SK-N-SH treated with all-trans-retinoic acid at 6 μM for 48 hours (cell line): ENCODE measurements at places on chromosomes 6 and 20.

DNA sequence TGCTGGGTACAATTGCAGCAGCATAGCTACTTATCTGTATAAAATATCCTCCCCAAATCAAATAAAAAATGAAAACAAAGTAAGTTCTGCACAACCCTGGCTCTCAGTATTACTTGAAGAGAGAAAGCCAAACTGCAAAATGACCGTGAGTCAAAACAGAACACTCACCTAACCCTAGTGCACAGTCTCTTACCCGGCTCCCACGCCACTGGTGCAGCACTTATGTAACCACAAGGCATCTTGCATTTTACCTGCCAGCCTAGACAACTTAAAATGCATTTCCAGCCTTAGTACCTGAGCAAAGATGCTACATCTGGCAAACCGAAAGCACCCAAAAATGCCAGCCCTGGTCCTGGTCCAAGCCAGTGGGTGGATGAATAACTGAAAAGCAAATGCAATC is 12.4 kb upstream of the SIRPB1 start:
- no peak for ATAC-seq

DNA sequence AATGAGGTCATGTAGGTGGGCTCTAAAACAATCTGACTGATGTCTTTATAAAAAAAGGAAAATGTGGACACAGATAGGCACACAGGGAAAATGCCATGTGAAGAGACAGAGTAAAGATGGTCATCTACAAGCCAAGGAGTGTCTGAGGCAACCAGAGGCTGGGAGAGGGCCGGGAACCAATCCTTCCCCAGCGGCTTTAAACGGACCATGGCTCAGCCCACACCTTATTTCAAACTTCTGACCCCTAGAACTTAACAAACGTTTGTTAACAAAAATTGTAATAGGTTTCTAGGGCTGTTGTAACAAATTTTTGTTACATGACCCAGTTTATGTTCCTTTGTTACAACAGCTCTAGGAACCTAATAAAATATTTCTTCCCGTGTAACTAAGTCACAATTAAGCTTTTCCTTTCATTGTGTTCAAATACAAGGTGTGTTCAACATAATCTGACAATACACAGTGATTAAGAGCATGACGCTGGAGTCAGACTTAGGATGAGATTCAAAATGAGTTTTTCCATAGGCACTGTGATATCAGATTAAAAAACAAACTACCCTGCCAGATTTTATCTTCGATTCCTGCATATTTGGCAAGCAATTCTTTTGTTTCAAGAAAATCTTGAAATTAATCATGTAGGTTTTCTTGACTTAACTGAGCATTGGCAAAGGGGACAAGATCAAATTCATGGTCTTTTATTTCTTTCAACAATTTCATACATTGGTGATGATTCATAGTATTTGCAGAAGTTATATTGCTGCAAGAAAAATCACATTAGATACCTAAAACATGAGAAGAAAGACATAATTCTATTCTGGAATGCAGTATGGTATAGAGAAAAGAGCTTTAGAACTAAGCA is 169.5 kb upstream of the RIPOR2 start:
- ATAC-seq: peak; percentile 81

DNA sequence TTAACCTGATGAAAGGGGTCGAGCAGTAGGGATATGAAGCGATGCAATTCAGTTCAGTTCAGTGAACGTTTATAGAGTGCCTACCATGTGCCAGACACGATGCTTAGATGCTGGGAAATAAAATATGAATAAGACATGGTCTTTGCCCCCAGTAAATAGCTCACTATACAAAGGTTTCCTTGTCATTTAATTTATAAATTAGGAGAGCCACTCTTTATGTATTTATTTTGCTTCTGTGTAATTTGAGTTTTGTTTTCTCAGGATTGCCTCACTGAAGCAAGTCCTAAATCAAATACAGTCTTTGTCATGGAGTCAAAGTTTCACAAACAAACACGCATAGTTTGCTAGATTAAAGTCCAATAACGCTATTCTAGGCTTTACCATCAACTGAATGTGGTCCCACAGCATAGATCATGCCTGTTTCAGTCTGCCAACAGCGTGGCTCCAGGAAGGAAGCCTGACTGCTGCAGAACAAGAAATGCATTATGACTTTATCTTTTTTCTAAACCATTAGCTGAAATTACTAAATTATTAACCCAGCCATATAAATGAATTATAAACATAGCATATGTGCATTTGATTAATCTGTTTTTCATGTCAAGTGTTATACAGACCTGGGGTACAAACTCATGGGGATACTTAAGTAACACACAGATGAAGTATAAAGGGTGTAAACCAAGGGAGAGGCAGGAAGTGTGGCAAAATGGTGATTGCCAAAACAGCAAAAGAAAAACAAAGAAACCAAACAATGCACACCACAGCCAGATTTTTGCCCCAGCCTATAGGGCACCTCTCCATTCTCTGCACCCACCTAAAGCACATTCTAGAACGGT is 29.8 kb upstream of the CCN2 start:
- peak; percentile 23; the same call in 1 of the 3 replicates for ATAC-seq

- ATAC-seq: no peak; the same call in 2 of the 3 replicates
Observed at GRCh38 chr20:14951105-14951504, 613.7 kb upstream of the FLRT3 start.

DNA sequence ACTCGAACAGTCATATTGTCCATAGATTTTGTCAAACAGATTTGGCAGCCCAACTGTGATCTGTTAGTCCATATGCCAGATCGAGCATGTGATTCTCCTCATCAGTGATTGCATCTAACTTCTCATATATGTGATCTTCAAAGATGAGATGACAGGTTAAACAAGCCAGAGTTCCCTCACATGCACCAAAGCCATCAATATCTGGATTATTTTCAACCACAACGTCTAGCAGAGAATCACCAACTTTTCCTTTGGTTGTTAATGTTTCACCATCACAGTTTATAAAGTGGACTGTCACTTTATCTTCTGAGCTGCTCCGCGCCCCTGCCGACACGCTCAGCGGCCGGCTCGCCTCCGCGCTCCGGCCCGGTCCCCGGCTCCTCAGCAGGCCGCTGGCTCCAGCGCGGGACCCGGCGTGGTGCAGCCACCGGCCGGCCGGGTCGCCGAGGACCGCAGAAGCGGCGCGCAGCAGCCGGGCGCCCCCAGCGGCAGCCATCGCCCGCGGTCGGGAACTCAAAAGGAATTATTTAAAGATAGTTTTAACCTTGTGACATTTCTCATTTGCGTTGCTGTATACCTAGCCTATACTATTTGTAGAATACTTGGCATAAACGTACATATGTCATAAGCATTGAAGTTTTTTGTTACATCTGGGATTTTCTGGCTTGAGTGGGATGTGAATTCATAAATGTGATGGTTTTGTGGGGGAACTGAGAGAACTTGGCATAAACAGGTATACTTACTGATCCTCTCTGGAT is 40.1 kb upstream of the DYNLRB1 start:
- ATAC-seq: peak; percentile 87

DNA sequence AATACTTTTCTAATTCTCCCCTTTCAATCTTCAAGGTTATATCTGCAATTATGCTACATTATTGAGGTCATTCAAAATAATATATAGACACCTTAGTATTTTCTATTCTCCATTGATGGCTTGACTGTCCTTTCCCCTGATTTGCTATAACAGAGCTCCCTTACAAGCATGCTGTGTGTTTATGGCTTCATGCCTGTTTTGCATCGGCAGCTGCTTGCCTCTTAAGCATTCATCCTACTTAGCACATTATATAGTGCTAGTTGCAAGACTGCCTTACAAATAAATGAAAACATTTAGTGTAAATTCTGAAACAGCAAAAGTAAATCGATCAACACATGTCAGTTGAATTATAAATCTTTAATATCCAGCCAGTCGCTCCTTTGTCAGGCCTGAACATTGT is 476.2 kb upstream of the POU3F2 start:
- no peak for ATAC-seq

GRCh38 chr20:36969051-36969450 is 17.5 kb upstream of the SAMHD1 start:
- no peak for ATAC-seq

GRCh38 chr6:166877906-166878305 is 78.4 kb downstream of the RNASET2 start:
- ATAC-seq: no peak

DNA sequence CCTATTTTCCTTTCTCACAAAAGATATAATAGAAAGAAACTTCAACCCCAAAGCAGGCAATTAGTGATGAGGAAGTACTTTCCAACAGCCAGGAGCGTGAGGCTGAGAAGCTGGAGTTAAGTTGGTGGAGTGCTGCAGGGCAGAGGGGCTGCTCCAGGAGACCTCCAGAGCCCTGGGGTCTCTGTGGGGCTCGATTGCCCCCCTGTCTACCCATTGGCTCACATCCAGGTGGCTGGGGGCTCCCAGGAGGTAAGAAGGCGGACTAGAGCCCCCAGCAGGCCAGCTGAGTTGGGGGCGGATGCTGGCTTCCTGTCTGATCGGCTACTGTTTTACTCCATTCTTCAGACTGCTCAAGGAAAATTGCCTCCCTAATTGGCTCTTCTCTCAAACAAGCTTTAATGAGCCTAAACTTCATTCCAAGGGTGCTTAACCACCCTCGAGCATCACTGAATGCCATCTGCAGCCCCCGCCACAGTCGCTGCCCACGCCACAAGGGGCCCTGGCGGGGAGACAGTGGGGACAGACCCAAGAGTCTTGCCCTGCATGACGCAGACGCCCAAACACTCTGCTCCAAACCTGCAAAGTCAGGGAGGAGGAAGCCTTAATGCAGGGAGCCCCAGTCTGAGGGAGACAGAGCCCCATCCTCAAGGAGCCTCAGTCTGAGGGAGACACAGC is 78.6 kb downstream of the MDGA1 start:
- ATAC-seq: no peak

GRCh38 chr6:4804095-4804494 is 27.9 kb downstream of the CDYL start:
- ATAC-seq: peak; percentile 15; the same call in 2 of the 3 replicates

- no peak for ATAC-seq
Observed at GRCh38 chr20:57027777-57028176, 238.7 kb downstream of the BMP7 start.

GRCh38 chr6:3432416-3432815 is 24.4 kb downstream of the SLC22A23 start:
- no peak for ATAC-seq

DNA sequence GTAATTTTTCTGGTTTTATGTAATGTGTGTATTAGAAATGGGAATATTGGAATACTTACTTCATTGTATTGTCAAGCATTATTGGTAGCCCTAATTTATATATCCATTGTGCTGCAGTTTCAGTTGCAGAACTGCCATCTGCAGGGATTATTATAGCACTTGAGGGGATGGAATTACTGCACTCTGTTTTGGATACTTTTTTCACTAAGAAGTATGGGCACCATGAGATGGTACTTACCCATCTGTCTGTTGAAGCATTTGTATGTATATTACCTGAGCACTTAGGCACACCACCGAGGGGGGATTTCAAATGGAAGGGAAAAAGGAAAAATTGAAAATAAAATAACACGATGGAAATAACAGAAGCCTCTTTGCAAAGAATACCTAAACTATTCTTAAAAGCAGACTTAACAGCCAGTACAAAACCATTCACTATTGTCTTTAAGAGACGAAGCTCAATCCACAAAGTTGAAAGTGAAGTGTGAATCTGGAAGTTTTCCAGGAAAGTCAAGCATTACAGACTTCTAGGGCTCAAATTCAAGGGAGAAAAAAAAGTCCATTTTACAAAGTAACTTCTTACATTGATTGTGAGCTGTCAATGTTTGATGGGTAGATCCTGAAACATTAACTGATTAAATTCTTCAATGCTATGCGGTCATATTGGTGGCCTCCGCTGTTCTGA is 318.7 kb downstream of the SOX4 start:
- no peak for ATAC-seq

- no peak for ATAC-seq
Observed at GRCh38 chr6:2990248-2990931, 9.3 kb upstream of the NQO2 start.

GRCh38 chr6:100664274-100665040 is 199.7 kb upstream of the SIM1 start:
- ATAC-seq: peak; percentile 55

DNA sequence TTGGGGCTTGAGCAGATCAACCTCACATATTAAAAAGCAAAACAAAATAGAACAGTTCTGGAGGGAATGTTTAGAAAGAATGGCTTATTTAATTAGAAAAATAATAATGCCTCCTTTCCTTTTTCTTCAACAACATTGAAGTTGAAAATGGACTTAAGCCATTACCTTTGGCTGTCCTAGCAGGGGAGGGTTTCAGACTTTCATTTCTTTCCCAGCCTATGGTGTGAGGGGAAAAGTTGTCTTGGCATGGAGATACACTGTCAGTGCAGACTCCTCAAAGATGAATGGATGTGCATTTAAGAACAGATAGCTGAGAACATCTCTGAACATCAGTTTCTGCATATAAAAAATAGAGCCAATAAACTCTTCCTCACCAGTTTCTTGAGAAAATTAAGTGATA is 169.5 kb downstream of the PAX1 start:
- no peak for ATAC-seq
